ENCODE measurements at places on chromosomes 2 and 18. TPM values are rescaled to one million over a fixed set of nuclear protein-coding genes. Genes with fewer than 3 reads are reported as not detected.

- no peaks in the 10 kb centered on the region for H3K27me3 ChIP-seq
- no peak overlapping the region for H3K4me3 ChIP-seq
- H3K36me3 ChIP-seq: no peaks in the 10 kb centered on the region
- peak; percentile 56 for DNase-seq
Observed at GRCh38 chr2:8546612-8547283, 135.1 kb upstream of the ID2 start.

DNA sequence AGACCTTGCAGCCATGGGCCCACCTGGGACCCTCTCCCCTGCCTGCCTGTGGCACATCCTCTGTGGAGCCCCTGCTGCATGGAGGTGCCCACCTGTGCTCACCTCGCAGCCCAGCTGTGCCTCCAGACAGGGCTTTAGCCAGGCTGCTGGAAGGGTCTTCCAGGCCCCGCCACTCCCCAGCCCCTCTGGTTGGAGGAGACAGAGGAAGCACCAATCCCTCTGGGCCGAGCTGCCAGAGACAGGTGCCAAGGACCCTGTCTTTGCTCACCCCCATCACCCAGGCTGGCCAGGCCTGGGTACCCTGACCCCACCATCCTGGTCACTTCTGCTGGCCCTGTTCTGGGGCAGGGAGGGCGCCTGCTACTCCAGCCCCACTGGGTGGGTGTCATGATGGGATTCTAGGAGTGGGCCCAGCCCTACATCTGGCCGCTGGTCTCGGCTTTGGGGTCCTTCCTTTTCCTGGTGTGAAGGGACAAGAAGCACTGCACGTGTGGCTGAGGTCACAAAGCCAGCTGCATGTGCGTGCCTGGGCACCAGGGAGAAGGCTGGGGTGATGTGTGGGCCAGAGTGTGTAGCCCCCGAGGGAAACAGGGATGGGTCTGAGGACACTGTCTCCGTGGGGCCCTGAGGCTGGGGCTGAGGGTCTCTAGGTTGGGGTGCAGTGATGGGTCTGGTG is 9.3 kb upstream of the NEU4 start:
- H3K27me3 ChIP-seq: no peaks in the 10 kb centered on the region
- no peak overlapping the region for H3K27ac ChIP-seq
- H3K4me3 ChIP-seq: no peak overlapping the region

- no peaks in the 10 kb centered on the region for H3K4me1 ChIP-seq
- H3K27ac ChIP-seq: no peak overlapping the region
- H3K4me3 ChIP-seq: no peak overlapping the region
- no peaks in the 10 kb centered on the region for H3K36me3 ChIP-seq
- no peak for DNase-seq
Observed at GRCh38 chr18:55879331-55879730, 291.3 kb upstream of the TCF4 start.

DNA sequence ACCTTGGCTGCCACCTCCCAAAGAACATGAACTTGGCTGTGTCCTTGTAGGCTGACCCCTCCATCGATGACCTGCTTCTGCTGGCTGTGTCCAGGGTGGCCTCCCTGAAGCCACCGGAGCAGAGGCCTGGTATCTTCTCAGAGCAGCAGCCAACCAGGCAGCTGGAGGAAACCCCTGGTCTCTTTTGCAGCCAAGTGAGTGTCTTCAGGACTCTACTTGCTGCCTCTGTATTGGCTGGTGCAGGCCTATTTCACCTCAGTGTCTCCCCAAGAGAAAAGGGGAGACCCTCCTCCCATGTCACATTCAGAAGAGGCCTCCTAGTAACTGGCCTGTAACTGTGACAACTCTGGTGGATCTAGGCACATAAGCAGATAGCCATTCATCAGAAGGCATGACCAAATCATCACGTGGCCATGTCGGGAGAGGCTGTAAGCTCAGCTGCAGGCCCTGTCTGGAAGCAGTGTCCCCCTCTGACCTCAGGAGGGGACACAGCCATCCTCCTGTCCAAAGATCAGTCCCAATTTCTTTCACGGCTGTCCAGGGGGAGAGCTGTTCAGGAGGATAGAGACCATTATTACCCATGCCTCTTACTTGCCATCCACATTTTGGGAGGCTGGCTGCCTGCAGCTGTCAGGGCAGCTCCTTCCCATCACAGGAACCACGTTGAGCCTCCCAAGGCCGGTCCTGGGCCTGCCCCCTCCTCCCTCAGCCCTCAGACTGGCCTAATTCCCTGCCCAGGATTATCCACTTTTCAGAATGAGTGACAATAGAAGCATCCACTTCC is 20.9 kb upstream of the ROCK2 start:
- peaks cover 33% of the 10 kb centered on the region for H3K4me1 ChIP-seq
- no peaks in the 10 kb centered on the region for H3K27me3 ChIP-seq
- no peaks in the 10 kb centered on the region for H3K36me3 ChIP-seq
- no peak overlapping the region for H3K27ac ChIP-seq
- DNase-seq: no peak

GRCh38 chr2:239908308-239908707 is 116.8 kb downstream of the NDUFA10 start:
- no peaks in the 10 kb centered on the region for H3K36me3 ChIP-seq
- H3K4me3 ChIP-seq: no peak overlapping the region
- H3K27ac ChIP-seq: no peak overlapping the region

Gene BMP10
- polyA plus RNA-seq: not detected

Gene CCDC178
- 16.0 TPM for polyA plus RNA-seq

Gene GRHL1
- 0.53 TPM for polyA plus RNA-seq

Measured in spleen (tissue), 13 donors.